COR-L47 (cell line): ENCODE measurements at places on chromosomes 6 and 20.

DNA sequence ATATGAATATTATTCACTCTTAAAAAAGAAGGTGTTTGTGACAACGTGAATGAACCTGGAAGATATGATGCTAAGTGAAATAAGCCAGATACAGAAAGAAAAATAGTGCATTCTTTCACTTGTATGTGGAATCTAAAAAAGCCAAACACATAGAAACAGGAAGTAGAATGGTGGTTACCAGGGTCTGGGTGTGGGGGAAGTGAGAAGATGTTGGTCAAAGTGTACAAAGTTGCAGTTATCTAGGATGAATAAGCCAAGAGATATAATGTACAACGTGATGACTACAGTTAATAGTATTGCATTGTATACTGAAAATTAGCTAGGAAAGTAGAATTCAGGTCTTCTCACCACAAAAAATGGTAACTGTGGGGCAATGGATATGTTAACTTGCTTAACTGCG, 151.1 kb upstream of the HCRTR2 start:
- DNase-seq = no peak

DNA sequence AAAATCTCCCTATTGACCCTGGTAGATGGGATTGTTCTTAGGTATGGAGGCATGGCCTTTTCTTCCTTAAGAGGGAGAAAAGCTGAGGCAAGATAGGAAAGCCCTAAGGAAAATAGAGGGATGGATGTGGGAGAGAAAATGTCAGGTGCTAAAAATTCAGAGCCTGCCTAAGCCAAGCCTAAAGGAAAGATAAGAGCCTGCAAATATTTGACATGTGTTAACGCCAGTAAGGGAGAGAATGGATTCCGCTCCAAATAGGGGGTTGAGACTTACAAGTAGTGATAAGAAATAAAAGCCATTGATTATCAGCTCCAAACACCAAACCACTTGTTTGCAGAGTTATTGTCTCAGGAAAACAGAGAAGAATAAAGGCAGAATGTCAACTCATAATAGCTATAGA, 533.6 kb downstream of the PTPRT start:
- no peak for DNase-seq

DNA sequence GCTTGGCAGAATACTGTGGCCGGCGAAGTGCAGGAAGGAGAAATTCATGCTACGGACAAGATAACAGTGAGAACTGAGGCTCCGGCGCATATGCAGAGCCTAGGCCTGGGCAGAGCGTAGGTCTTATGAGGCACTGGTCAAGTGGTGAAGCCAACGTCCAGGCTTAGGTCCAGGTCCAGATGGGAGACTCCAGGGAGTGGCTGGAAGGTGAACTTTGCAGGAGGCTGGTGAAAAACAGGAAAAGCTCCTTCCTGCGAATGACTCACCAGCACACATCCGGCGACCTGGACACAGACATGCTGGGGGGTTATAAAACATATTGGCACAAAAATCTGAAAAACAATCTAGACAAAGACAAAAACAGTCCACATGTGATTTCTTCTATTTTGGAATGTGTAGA, 15.4 kb downstream of the C6orf141 start:
- no peak for DNase-seq

GRCh38 chr20:44959638-44960102, 527 bp downstream of the TOMM34 start:
- no peak for DNase-seq

DNA sequence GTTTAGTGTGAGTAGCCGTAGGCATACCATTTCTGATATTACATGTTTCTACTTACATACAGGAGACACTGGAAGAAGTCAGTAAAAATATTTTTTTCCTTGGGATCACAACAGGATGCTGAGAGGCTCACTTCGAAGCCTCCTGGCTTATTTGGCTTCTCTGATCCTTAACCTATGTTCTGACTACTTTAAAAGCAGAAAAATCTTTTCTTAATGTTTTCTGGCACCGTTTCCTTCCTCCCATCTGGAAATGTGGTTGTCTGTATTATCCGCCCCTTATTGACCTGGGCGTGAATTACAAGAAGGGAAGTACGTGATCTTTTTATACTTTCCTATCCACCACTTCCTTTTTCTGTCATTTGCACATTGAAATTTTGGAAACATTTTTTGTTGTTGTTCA, 379.6 kb downstream of the COL12A1 start:
- no peak for DNase-seq

DNA sequence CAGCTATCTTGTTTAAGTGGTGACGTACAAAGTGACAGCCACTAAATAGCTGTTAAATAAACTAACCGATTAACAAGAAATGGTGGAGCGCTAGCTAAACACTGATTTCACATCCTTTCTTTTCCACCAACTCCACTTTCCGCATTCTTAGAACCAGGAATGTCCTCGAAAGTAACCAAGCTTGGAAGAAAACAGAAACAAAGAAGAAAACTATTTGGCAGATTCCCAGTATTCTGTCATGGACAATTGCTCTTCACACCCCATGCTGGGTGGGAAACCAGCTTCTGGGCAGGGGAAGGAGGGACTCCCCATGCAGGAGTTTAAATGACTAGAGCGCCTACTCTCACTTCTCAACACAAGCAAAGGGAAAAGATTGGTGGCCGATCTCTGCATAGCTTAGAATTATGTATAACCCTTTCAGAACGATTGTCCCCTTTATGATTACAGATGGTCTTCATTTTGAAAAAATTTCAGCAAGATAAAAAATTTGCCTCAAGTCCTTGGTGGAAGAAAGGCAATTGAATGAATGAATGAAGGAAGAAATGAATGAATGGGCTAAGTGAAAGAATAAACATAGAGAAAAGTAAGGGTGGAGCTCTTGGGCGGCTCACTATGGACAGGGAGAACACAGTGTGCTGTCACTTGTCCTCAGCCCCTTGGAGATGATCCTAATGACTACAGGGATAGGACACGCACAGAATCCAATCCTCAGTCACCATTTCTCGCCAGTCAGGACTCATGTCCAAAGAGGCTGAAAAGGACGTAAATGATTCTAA, 148.7 kb upstream of the NEDD9 start:
- DNase-seq = no peak
